Airway epithelial cell (primary cell): ENCODE measurements at places on chromosomes 11 and 22. TPM values are rescaled to one million over a fixed set of nuclear protein-coding genes. Genes with fewer than 3 reads are reported as not detected.

The ANO9 gene
- total RNA-seq: 10.5 and 18.0 TPM in 2 replicates

The VPREB1 gene
- not detected in 2 replicates for total RNA-seq

The SLC22A12 gene
- not detected in 2 replicates for total RNA-seq

The TRIM48 gene
- total RNA-seq: not detected in 2 replicates

The TMEM218 gene
- total RNA-seq: 13.1 and 22.9 TPM in 2 replicates

The SLC25A18 gene
- 0.51 TPM in 1 of 2 replicates, not detected in the other for total RNA-seq

The SYT7 gene
- total RNA-seq: 2.2 and 5.8 TPM in 2 replicates

The CASP4 gene
- total RNA-seq: 77.1 and 88.7 TPM in 2 replicates

The CASP1 gene
- 17.7 and 17.9 TPM in 2 replicates for total RNA-seq

The INSC gene
- total RNA-seq: 0.92 TPM in 1 of 2 replicates, not detected in the other

The YPEL4 gene
- total RNA-seq: not detected in 2 replicates

The ASCL2 gene
- 2.5 and 5.3 TPM in 2 replicates for total RNA-seq

The CHKA gene
- 5.2 and 6.9 TPM in 2 replicates for total RNA-seq
